ENCODE measurements at places on chromosomes 3 and 15.

DNA sequence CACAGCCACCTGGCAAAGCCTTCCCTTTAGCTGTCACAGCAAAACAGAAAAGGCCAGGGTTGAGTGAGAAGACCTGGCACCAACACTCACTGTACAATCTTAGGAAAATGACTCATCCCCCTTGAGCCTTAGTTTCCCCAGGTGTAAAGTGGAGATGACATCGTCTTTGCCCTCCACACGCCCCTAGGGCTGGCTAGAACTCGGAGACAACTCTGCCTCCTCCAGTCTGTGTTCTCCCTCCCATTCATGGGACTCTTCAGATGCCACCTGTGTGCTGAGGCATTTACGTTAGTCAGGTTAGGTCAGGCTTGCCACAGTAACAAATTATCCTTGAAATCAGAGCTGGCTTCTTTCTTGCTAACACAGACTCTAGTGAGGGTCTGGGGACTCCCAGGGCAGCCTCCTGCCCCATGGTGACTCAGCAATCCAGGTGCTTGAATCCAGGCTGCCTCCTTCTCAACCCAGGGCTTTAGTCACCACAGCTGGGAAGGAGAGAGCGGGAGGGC is 252.6 kb downstream of the PLCL2 start:
- no peak for DNase-seq

DNA sequence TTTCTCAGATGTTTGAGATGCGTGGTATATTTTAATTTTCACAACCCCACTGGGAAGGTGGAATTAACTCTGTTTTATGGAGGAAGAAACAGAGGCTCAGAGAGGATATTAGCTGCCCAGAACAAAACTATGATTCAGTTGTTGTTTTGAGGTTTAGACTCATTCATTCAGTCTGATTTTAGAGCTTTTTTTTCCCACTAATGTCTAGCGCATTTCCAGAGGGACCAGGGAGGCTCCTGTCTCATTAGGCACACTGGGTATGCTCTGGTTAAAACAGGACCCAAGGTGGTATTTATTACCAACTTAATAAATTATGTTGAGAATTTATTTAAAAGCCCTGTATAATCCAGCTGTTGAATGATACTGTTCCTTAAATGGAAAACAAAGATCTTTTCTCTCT is 272.0 kb upstream of the RGMA start:
- DNase-seq, result no peak

DNA sequence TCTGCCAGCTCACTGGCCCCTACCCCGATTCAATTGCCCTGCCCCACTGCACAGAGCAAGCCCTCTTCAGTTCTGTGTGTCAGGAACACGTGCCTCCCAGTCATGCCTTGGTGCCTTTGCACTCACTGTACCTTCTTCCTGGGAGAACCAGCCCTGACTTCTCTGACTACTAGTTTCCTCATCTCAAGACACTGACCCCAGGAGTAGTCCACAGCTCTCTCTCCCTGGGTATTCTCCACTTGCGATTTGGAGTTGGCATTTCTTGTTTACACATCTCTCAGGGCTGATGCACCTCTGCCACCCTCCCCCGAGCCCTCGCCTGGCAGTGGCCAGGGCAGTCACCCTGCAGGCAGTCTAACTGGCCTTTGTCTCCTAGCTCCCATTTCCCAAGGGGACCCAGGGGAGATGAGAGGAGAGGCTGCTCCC is 5.7 kb downstream of the CISH start:
- peak; percentile 44 for DNase-seq

DNA sequence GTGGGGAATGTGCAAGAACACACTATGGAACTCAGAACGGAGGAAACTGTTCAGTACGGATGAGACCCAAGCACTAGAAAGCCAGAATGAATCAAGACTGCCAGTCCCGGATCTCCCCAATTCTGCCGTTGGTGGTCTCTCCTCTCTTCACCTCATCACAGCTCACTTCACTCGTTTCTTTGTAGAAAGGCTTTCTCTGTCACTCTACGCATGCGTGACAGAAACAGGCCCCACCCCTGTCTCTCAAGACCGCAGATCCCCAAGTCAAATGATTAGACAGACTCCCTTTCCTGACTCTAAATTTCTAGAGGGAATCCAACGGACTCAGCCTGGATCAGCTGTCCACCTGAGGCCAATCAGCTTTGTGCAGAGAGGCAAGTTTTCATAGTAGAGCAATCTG is 505.7 kb upstream of the ADAMTS9 start:
- DNase-seq, result no peak

- DNase-seq, result no peak
Measured at GRCh38 chr3:169992781-169993180, 26.2 kb downstream of the SEC62 start.

- DNase-seq, result no peak
Measured at GRCh38 chr3:52836986-52837385, 2.2 kb upstream of the MUSTN1 start.

- no peak for DNase-seq
Measured at GRCh38 chr15:39443659-39444219, 137.1 kb upstream of the THBS1 start.

- DNase-seq, result no peak
Measured at GRCh38 chr3:143436231-143436930, 316.8 kb downstream of the CHST2 start.

DNA sequence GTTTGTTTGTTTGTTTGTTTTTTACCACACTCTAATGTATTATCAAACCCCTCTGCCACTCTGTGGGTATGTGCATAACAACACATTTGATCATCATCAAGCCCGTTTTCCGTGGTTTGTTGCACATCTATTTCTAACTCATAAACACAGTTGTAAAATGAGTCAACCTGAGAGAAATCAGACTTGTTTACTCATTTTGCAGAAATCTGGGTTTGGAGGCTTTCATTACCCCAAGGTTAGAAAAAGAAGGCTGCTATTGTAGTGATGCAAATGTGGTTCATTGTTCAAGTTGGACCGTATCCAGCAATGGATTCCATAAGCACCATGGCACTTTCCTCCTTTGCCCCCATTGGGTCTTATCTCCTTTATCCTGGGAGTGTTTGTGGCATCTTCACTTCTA is 353.2 kb upstream of the SOX2 start:
- peak; percentile 71 for DNase-seq

- no peak for DNase-seq
Measured at GRCh38 chr3:59573911-59574310, 524.1 kb upstream of the CFAP20DC start.

- no peak for DNase-seq
Measured at GRCh38 chr3:134376786-134377426, 2.7 kb upstream of the AMOTL2 start.

- DNase-seq, result no peak
Measured at GRCh38 chr3:28718074-28718849, 369.6 kb upstream of the AZI2 start.

- no peak for DNase-seq
Measured at GRCh38 chr3:159996018-159996417, 7.4 kb downstream of the IL12A start.

- no peak for DNase-seq
Measured at GRCh38 chr15:27091270-27091940, 120.4 kb downstream of the GABRG3 start.

- DNase-seq, result no peak
Measured at GRCh38 chr15:40486066-40486770, 15.4 kb downstream of the CHST14 start.

GRCh38 chr3:66592927-66593625 is 92.3 kb upstream of the LRIG1 start:
- DNase-seq, result no peak

GRCh38 chr3:146581951-146582467 is 23.1 kb downstream of the PLSCR5 start:
- no peak for DNase-seq

DNA sequence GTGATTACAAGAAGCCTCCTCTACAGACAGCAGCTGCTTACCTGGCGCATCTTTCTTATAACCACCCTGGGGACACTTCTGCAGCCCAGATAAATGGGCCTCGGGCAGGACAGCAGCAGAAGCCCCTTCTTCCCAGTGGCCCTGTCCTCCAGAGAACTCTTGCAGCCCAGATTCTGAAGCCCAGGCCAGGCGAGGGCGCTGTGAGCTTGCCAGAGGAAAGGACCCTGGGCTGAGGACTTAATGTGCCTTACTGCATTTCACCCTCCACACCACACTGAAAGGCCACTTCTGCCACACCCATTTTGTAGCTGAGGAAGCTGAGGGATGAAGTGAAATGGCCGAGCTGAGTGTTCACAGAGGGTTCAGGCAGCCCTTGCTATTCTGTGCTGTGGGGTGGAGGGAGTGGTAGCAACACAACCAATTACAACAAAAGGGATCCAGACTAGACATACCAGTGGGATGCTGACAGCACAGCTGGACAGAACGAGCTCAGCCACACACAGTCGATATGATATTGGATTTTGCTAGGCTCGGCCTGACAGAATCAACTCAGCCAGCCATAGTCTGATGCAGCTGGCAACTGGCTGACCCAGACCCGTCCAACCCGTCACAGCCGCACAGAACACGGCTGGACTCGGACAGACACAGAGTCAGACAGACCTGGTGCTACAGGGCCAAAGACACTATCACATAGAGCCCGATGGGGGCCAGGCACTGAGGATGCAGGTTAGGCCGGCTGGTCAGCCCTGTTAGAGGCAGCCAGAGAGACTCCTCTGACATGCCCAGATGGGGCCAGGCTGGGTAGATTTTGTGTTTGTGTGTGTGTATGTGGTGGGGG is 7.3 kb downstream of the ACOX2 start:
- peak; percentile 22 for DNase-seq

DNA sequence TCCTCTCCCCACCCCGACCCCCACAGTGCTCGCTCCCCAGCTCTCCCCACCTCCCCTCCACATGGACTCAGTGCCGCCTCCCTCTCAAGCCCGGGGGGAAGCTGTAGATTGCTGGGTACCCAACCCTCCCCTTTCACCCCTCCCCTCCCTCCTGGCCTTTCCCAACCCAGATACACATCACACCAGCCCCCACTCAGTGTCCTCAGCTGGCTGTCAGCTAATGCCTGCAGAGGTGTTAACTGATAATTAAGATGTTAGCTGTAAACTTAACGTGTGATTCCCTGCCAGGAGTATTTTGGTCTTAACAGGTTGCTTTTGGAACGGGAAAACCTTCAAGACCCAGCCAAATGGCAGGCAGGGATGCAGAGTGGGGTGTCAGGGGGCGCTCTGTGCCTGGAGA is 39.4 kb upstream of the LINGO1 start:
- DNase-seq, result no peak

GRCh38 chr3:173750095-173750494 is 352.6 kb downstream of the NLGN1 start:
- DNase-seq, result no peak

GRCh38 chr15:43253431-43254403 is 13.0 kb downstream of the TGM5 start:
- peak; percentile 67 for DNase-seq

DNA sequence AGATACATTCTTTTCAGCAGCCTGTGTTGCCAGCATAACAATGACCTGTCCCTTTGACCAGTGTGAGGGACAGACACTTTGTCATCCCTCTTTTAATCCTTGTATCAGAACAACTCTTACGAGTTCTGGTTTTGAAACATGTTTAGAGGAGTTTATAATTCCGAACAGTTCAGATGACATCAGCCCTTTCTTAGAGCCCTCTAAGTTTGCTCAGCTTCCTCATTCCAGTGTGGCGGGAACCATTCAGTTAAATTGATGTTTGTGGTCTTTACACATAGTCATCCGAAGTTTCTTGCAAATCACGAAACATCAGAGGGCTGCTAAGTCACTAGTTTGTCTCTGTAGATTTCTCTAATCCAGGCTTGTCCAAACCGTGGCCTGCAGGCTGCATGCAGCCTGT is 102.5 kb downstream of the AKAP13 start:
- no peak for DNase-seq

GRCh38 chr3:183158551-183159006 is 4.0 kb downstream of the LAMP3 start:
- DNase-seq, result peak; percentile 65

GRCh38 chr3:70726096-70726938 is 413.9 kb upstream of the MDFIC2 start:
- DNase-seq, result no peak

GRCh38 chr3:71083726-71084131 is 499.8 kb downstream of the FOXP1 start:
- peak; percentile 51 for DNase-seq

GRCh38 chr3:61903074-61903473 is 341.7 kb downstream of the PTPRG start:
- DNase-seq, result no peak

DNA sequence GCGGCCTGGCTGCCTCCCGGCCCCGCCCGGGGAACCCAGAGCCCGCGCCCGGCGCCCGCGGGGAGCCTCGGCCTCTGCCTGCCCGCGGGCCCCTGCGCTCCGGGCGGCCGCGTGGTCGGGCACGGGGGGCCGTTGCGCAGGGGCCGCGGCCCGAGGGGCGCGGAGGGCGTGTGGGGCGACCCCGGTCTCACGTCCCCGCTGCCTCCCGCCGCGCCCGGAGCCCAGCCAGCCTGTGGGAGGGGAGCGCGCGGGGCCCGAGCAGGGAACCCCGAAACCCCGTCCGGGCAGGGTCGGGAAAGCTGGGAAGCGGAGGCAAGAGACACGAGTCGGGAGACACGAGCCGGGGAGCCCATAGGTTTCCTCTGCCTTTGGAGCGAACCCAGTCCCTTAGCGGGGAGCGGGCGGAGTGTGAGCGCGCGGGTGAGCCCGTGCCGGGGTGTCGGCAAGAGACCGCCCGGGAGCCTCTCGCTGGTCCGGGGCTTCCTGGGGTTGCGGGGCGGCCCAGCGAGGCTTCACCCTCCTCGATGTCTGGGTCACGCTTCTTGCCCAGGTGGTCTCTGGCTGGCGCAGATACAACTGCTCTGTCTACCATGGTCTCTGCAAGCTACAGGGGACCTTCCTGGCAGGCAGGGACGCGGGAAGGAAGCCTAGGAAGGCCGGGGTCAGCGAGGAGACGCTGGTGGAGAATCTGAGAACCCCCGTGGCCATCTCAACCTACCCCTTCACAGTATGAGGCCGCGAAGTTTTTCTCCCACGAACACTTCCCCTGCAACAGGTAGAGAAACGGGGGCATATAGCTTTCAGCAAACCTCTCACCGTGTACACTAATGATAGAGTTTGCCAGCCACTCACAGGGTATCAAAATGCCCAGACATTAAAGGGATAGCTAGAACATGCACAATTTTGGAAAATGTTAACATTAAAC is 586 bp downstream of the LRRK1 start:
- peak; percentile 14 for DNase-seq

- no peak for DNase-seq
Measured at GRCh38 chr3:103337179-103337845, 902.5 kb downstream of the ZPLD1 start.

DNA sequence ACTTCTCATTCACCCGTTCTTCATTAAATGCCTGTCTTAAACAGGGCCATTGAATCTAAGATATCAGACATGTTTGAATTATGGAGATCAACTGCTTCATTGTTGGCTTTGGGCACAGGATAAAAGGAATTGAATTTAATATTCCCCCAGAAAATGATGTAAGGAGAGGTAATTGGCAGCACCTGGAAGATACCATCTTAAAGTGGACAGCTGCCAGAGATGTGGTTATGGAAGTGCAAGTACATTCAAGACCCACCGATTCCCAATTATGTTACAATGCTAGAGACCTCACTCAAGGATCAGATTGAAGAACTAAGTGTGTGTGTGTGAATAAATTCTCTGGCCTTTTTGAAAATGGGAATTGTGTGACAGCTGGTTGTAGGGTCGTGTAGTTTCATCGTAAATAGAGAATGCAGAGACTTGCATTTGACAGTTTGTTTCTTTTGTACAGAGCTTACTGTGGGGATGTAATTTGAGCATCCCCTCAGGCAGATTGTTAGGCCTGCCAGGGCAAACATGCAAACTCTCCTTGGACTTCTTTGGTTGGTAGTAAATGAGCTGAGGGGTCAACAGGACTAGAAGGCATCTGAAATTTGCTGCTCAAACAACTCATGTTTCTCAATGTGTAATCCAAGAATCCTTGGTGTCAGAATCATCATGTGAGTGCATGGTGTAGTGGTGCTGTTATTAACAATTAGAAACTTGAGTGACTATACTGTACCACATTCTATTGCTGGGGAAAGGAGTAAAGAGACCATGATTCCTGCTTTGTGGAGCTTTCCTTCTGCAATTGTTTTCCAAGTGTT is 359.2 kb upstream of the THRB start:
- DNase-seq, result no peak

All from activated CD4-positive, alpha-beta T cell treated with anti-CD3 and anti-CD28 coated beads, Interleukin-10, Interleukin-2, amounts not matched to agents 100 ng/mL and 50 ng/mL, durations not matched to agents 16 hours and 8 hours (primary cell).